HFFc6 (cell line): ENCODE measurements at places on chromosomes 2 and 18. TPM values are rescaled to one million over a fixed set of nuclear protein-coding genes. Genes with fewer than 3 reads are reported as not detected.

ALLC gene
- not detected in 2 replicates for total RNA-seq

ASPRV1 gene
- total RNA-seq, result 0.15 TPM in 1 of 3 replicates, not detected in the others

WDPCP gene
- total RNA-seq, result 5.2 to 6.4 TPM (median 5.9 TPM) in 3 replicates

ATP6V1B1 gene
- 0.23 to 0.45 TPM in 2 of 3 replicates, not detected in the other for total RNA-seq

DNA sequence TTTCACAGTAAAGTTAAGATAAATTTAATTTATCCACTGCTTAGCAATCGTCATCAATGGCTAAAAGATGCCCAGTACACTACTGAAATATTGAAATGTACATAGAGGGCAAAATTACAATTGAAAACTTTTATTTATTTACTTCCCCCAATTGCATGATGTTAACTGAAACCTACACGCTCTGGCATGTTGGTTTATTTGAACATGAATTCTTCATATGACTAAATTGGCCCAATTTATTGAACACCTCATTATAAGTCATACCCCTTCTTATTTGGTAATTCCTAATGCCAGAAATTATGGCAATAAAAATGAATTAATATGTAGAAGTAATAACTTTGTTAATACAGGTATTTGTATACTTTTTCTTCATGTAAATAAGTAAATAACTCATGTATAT, 183.0 kb upstream of the ZC3H15 start:
- no peaks in the 10 kb centered on the region for H3K4me1 ChIP-seq
- H3K27me3 ChIP-seq, result no peaks in the 10 kb centered on the region; the same call in 1 of the 2 replicates
- no peaks in the 10 kb centered on the region for H3K36me3 ChIP-seq
- no peak overlapping the region for H3K27ac ChIP-seq
- no peak for DNase-seq

DNA sequence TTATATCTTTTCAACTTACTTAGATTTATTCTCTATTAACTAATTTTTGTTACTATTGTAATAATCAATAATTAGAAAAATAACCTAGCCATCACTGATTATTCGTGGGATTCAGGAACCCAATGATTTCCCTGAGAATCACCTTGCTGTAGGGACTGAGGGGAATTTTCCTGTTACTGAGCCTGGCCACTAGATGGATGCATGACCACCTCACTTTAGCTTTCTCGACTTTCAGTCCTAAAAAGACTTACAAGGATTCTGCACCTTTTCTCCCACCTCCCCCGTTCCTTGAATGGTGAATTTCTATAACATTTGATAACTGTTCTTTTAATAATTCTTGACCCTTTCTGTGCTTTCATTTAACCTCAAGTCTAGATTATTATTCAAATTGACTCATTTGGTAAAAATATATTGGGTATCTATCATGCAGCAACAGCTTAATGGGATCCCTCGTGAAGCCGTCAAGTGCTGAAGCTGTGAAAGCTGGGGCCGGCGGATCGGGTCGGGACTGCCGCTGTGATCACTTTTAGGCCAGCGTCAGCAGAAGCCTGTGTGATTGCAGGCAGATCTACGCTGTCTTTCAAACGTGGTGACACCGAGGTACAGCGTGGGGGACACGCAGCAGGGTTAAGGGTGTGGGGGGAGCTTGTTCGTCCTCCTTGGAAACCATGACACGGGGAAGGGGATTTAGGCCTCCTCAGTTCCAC, 38.8 kb upstream of the TMEM18 start:
- H3K36me3 ChIP-seq, result no peaks in the 10 kb centered on the region
- no peak overlapping the region for H3K27ac ChIP-seq
- peaks cover under 1% of the 10 kb centered on the region; the same call in 1 of the 2 replicates for H3K4me1 ChIP-seq
- H3K4me3 ChIP-seq, result no peak overlapping the region
- peaks cover 2% of the 10 kb centered on the region for H3K27me3 ChIP-seq
- peak; percentile 14 for DNase-seq

DNA sequence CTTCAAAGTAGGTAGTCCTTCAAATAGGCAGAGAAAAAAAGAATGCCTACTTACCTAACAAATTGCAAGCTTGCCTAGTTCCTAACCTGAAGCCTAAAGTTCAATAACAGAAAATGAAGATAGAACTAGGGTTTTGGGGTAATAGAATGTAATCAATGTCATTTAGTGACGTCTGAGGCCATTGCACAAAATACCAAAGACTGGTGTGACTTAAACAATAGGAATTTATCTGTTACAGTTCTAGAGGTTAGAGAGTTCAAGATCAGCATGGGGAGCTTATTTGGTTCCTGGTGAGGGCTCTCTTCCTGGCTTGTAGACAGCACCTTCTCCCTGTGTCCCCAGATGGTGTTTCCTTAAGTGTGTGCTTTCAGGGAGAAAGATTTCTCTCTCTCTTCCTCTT, 4.7 kb upstream of the NPC1 start:
- peaks cover 46% of the 10 kb centered on the region for H3K4me1 ChIP-seq
- 0 out of 2 replicates have a peak, but pooled peaks cover 4% of the 10 kb centered on the region for H3K36me3 ChIP-seq
- DNase-seq, result peak; percentile 20
- H3K27me3 ChIP-seq, result no peaks in the 10 kb centered on the region
- peak overlapping the region; percentile 31; the same call in 1 of the 2 replicates for H3K4me3 ChIP-seq
- H3K27ac ChIP-seq, result peak overlapping the region; percentile 57; the same call in 1 of the 2 replicates

DNA sequence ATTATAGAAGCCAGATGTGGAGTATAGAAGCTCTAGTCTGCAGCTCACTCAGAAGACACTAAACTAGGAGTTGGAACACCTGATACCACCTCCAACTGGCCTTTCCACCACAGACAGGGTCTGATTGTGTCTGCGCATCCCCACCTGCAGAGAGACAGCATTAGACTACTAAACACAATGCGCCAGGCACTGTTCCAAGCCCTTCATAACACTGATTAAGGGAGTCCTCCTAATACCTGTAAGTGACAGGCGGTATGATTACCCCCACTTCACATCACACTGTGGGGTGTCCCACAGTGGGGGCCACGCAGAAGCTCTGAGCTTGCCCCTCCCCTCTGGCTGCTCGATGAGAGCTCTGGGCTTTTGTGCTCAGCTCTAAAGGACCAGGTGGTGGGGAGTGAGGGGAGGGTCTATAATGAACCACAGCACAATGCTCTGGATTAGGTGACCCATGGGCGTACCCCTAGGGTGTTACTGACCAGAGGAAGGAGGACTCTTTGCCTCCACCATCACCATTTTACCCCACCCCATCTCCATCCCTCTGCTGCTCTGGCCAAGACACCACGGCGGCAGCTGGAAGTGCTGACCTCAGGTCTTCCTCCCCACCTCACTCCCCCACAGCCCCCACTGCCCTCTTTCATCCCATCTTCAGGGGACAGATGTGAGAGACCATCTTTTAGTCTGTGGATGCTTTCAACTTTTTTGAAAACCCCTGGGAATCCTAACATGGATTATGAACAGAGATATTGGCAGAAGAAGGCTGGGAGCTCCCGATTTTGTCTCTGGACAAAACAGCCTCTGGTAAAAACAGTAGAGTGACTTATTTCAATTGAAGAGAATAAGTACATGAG, 145.1 kb downstream of the GFPT1 start:
- H3K4me3 ChIP-seq, result peak overlapping the region; percentile 58; the same call in 1 of the 2 replicates
- H3K36me3 ChIP-seq, result peaks cover 33% of the 10 kb centered on the region
- H3K4me1 ChIP-seq, result peaks cover 61% of the 10 kb centered on the region
- H3K27me3 ChIP-seq, result no peaks in the 10 kb centered on the region; the same call in 1 of the 2 replicates

GRCh38 chr2:31274401-31275075, 40.6 kb downstream of the EHD3 start:
- no peak overlapping the region for H3K27ac ChIP-seq
- H3K36me3 ChIP-seq, result no peaks in the 10 kb centered on the region
- H3K4me3 ChIP-seq, result no peak overlapping the region
- H3K4me1 ChIP-seq, result peaks cover 27% of the 10 kb centered on the region
- H3K27me3 ChIP-seq, result peaks cover 7% of the 10 kb centered on the region

- H3K4me1 ChIP-seq, result no peaks in the 10 kb centered on the region
- no peaks in the 10 kb centered on the region for H3K27me3 ChIP-seq
- H3K36me3 ChIP-seq, result peaks cover 11% of the 10 kb centered on the region
- no peak overlapping the region for H3K27ac ChIP-seq
Measured at GRCh38 chr2:182726473-182726872, 10.4 kb downstream of the DNAJC10 start.

- peaks cover under 1% of the 10 kb centered on the region; the same call in 1 of the 2 replicates for H3K36me3 ChIP-seq
- no peaks in the 10 kb centered on the region for H3K27me3 ChIP-seq
- no peaks in the 10 kb centered on the region for H3K4me1 ChIP-seq
- no peak overlapping the region for H3K4me3 ChIP-seq
- no peak overlapping the region for H3K27ac ChIP-seq
Measured at GRCh38 chr18:69890558-69890957, 57.1 kb downstream of the CD226 start.

GRCh38 chr2:164910101-164910899, 45.0 kb downstream of the SLC38A11 start:
- no peaks in the 10 kb centered on the region for H3K36me3 ChIP-seq
- H3K4me3 ChIP-seq, result no peak overlapping the region
- H3K4me1 ChIP-seq, result peaks cover 67% of the 10 kb centered on the region
- peak overlapping the region; percentile 4; the same call in 1 of the 2 replicates for H3K27ac ChIP-seq

GRCh38 chr18:48928787-48929186, 22.0 kb downstream of the SMAD7 start:
- H3K27me3 ChIP-seq, result no peaks in the 10 kb centered on the region; the same call in 1 of the 2 replicates
- peaks cover 22% of the 10 kb centered on the region for H3K36me3 ChIP-seq
- peak overlapping the region; percentile 82 for H3K4me3 ChIP-seq
- H3K27ac ChIP-seq, result peak overlapping the region; percentile 93

GRCh38 chr2:240561325-240561971, 1.3 kb downstream of the DUSP28 start:
- peaks cover 66% of the 10 kb centered on the region for H3K4me1 ChIP-seq
- H3K36me3 ChIP-seq, result peaks cover 11% of the 10 kb centered on the region
- H3K27me3 ChIP-seq, result no peaks in the 10 kb centered on the region
- peak overlapping the region; percentile 97 for H3K27ac ChIP-seq
- peak overlapping the region; percentile 93 for H3K4me3 ChIP-seq

DNA sequence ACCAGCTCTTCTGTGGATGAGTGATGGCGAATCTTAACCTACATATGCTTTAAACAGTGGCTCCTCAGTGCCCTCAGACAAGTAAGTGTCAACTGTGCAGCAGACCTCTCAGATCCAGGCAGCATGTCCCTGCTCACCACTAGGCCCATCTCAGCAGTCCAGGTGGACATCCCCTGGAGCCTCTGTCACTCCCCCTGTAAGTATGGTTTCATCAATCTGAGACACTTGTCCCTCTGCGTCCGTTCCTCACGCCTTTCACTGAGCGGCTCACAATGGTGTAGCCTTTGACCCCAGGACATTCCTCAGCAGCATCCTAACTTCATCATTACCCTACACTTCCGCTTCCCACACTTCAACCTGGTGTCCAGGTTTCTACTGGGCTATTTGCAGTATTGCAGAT, 69.3 kb upstream of the RALBP1 start:
- no peaks in the 10 kb centered on the region for H3K4me1 ChIP-seq
- no peaks in the 10 kb centered on the region; the same call in 1 of the 2 replicates for H3K27me3 ChIP-seq
- no peak overlapping the region for H3K4me3 ChIP-seq
- peaks cover 17% of the 10 kb centered on the region for H3K36me3 ChIP-seq
- DNase-seq, result no peak
- H3K27ac ChIP-seq, result no peak overlapping the region

- no peak overlapping the region for H3K27ac ChIP-seq
- peaks cover 12% of the 10 kb centered on the region for H3K27me3 ChIP-seq
- no peaks in the 10 kb centered on the region for H3K36me3 ChIP-seq
- H3K4me1 ChIP-seq, result peaks cover 5% of the 10 kb centered on the region
- H3K4me3 ChIP-seq, result no peak overlapping the region
Measured at GRCh38 chr2:80040226-80040625, 264.3 kb downstream of the LRRTM1 start.

DNA sequence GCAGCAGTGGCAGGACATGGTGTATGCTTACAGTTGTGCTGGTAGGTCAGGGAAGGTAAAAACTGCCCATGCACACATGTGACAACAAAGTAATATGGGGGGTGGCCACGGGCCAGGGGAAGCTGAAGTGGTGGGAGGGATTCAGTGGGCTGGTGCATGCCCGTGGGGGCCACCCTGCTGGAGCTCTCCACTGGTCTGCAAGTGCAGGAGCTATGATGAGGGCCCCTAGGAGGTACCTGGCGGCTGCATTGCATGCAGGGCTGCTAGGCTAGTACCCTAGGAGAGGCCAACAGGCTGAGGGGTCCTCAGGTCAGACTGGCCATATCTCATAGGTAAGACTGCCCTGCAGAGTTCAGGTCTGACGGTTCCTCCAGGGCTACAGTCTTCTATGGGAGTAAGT, 265.9 kb downstream of the NUP35 start:
- H3K36me3 ChIP-seq, result no peaks in the 10 kb centered on the region
- H3K4me3 ChIP-seq, result no peak overlapping the region
- no peak overlapping the region for H3K27ac ChIP-seq
- no peaks in the 10 kb centered on the region for H3K4me1 ChIP-seq
